ENCODE measurements at places on chromosomes 3 and 15. TPM values are rescaled to one million over a fixed set of nuclear protein-coding genes. Genes with fewer than 3 reads are reported as not detected.

The ACOX2 gene
- 1.4 TPM for total RNA-seq

- no peaks in the 10 kb centered on the region for H3K4me1 ChIP-seq
- no peak for DNase-seq
- H3K4me3 ChIP-seq: no peak overlapping the region
- peaks cover 96% of the 10 kb centered on the region for H3K27me3 ChIP-seq
- H3K36me3 ChIP-seq: no peaks in the 10 kb centered on the region
Measured at GRCh38 chr3:50520849-50521248, 17.4 kb upstream of the CACNA2D2 start.

DNA sequence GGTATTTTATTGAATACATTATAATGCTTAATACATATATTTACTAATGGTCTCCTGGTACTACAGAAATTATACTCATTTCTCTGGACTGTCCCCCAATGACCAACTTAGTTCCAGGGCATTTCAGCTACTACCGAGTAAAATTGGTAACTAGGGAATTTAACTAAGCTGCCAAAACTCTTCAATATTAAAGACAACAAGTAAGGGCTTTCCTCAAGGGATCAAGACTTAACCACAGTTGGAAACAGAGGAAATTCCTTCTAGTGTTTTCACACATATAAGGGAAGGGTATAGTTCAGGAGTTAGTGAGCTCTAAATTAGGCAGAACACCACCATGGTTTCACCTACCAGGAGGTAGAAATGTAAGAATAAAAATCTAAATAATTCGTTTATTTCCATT lies 357.4 kb downstream of the TBL1XR1 start:
- no peak for DNase-seq
- H3K36me3 ChIP-seq: no peaks in the 10 kb centered on the region
- no peak overlapping the region for H3K4me3 ChIP-seq
- H3K27me3 ChIP-seq: no peaks in the 10 kb centered on the region
- H3K27ac ChIP-seq: no peak overlapping the region

The MOBP gene
- total RNA-seq: 0.57 TPM

The NANOGP8 gene
- not detected for total RNA-seq

The KBTBD13 gene
- total RNA-seq: not detected

DNA sequence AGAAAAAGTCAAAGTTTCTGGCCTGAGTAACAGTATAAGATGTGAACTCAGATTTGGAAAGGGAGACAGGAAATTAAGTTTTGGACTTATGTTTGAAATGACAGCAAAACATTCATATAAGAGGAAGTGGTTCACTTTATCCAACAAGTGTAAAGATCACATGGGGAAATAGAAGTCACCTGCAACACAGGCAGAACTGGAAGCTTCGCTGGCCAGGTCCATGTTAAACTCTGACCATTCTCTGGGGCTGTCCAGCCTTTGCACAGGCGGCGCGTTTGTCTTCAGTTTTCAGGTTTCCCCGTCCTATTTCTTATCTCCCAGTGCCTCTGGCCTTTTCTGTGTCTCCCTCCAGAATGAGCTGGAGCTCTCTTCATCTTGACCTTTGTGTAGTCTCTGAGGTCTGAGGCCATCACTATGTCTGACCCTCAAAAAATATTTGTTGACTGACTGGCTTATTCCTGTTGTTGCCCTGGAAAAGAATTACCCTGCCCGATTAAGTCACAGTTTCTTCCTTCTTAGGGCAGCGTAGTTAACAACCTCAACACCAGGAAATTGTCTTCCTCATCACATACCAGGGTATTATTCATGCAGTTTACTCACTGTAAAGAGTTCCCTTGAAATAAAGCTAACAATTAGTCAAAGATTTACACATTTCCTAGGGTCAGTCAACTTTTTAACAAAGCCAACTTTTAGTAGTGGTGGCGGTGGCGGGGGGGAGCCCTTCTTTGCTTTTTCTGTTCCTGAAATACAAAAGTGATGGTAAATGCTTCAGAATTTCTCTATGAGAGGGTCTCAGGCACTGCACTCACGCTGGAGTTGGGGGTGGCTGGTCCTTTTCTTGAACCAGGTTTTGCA lies 959 bp upstream of the RASA2 start:
- no peaks in the 10 kb centered on the region for H3K27me3 ChIP-seq
- peaks cover 73% of the 10 kb centered on the region for H3K4me1 ChIP-seq
- peak; percentile 64 for DNase-seq
- peaks cover 49% of the 10 kb centered on the region for H3K36me3 ChIP-seq
- H3K27ac ChIP-seq: peak overlapping the region; percentile 96
- H3K4me3 ChIP-seq: peak overlapping the region; percentile 87

The GP5 gene
- total RNA-seq: 0.21 TPM

GRCh38 chr3:11001658-11002021 lies 9.1 kb downstream of the SLC6A1 start:
- peaks cover 57% of the 10 kb centered on the region for H3K27me3 ChIP-seq
- peaks cover 10% of the 10 kb centered on the region for H3K36me3 ChIP-seq
- no peak overlapping the region for H3K4me3 ChIP-seq
- no peak for DNase-seq
- H3K27ac ChIP-seq: peak overlapping the region; percentile 15

DNA sequence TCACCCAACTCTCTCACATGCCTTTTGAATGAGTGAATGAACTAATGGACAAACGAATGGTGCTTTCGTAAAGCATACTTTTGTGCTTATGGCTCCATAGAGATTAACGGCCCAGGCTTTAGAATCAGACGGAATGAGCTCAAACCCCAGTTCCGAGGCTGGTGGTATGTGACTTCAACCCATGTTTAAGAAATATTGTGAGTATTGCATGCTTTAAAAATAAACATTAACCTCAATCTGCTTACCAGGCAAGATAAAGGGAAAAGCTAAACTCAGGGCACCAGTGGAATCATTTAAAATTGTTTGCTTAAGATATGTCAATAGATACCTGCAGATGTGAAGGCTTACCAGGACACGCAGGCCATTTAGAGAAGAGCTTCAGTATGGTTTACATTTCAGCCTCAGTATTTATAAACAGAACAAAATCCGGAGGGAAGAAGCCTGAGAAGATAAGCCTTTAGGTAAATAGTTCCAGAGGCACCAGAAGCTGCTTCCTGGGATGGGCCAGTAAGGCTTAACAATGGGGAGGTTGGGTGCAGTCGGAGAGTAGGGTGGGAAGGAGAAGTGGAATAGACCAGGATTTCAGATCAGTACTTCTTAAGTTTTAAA lies 186.4 kb downstream of the ADAMTS9 start:
- H3K4me3 ChIP-seq: no peak overlapping the region
- H3K4me1 ChIP-seq: peaks cover 8% of the 10 kb centered on the region
- H3K27ac ChIP-seq: no peak overlapping the region

The TP53BP1 gene
- 36.2 TPM for total RNA-seq

The TLR9 gene
- 0.27 TPM for total RNA-seq

GRCh38 chr3:72162649-72163184 lies 377.8 kb upstream of the PROK2 start:
- peaks cover 9% of the 10 kb centered on the region for H3K4me1 ChIP-seq
- no peak overlapping the region for H3K27ac ChIP-seq
- DNase-seq: no peak
- H3K27me3 ChIP-seq: peaks cover 23% of the 10 kb centered on the region

DNA sequence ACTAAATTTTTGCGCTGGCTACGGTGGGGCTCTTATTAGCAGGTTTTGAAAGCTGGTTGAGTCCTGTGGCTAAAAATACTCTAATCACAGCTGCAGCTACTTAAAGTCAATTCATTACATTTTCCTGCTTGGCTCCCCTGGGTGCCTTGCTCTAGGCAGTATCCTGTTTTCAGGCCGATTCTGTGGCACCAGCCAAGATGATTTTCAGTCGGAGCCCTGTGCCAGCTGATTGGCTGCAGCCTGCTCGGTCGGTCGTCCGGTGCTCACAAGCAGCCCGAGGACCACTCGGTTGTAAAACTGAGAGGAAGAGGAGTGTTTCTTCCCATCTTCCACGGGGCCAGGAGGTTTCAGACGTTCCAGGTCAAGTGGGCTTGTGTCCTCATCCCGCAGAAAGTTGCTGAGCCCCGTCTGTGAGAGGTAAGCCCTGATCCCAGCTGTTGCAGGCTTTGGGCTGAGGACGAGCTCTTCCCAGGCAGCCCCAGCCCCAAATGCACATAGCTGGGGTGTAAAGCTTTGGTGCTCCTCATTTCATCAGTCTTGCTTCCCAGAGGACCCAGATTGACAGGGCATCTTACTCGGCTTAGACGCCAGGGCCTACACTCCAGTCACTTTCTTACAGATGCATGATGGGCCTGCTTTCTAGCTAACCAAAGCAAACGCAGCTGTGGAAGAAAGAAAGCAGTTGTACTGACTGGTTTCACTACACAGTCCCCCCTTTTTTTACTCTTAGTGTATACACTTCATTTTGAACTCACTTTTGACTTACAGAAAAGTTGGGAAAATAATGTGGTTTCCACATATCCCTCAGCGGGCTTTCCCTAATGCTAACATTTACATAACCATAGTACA lies 15.9 kb downstream of the LYSMD4 start:
- H3K27ac ChIP-seq: no peak overlapping the region
- no peaks in the 10 kb centered on the region for H3K4me1 ChIP-seq
- no peak overlapping the region for H3K4me3 ChIP-seq

The AHSG gene
- total RNA-seq: 0.24 TPM

GRCh38 chr3:59935025-59935424 lies 885.2 kb upstream of the CFAP20DC start:
- H3K4me3 ChIP-seq: no peak overlapping the region
- H3K36me3 ChIP-seq: no peaks in the 10 kb centered on the region
- no peak for DNase-seq
- no peaks in the 10 kb centered on the region for H3K4me1 ChIP-seq

- no peak for DNase-seq
- no peaks in the 10 kb centered on the region for H3K4me1 ChIP-seq
- H3K27ac ChIP-seq: no peak overlapping the region
- H3K27me3 ChIP-seq: no peaks in the 10 kb centered on the region
Measured at GRCh38 chr3:15660055-15660935, 58.8 kb downstream of the BTD start.

The HEG1 gene
- 0.97 TPM for total RNA-seq

- no peak for DNase-seq
- H3K27me3 ChIP-seq: no peaks in the 10 kb centered on the region
- H3K4me1 ChIP-seq: no peaks in the 10 kb centered on the region
Measured at GRCh38 chr3:143551761-143552160, 296.5 kb downstream of the SLC9A9 start.

The RTP4 gene
- 12.3 TPM for total RNA-seq

The ACAP2 gene
- 74.0 TPM for total RNA-seq

- H3K4me3 ChIP-seq: no peak overlapping the region
- no peaks in the 10 kb centered on the region for H3K36me3 ChIP-seq
- no peaks in the 10 kb centered on the region for H3K4me1 ChIP-seq
- no peak overlapping the region for H3K27ac ChIP-seq
Measured at GRCh38 chr15:67922971-67923945, 83.4 kb upstream of the RNU6-1 start.

The RBPMS2 gene
- 1.4 TPM for total RNA-seq

- no peaks in the 10 kb centered on the region for H3K27me3 ChIP-seq
- peaks cover 7% of the 10 kb centered on the region for H3K36me3 ChIP-seq
- no peak for DNase-seq
- peaks cover 34% of the 10 kb centered on the region for H3K4me1 ChIP-seq
Measured at GRCh38 chr15:63473007-63473748, 31.2 kb upstream of the USP3 start.
